ENCODE measurements at places on chromosomes 2 and 18.

DNA sequence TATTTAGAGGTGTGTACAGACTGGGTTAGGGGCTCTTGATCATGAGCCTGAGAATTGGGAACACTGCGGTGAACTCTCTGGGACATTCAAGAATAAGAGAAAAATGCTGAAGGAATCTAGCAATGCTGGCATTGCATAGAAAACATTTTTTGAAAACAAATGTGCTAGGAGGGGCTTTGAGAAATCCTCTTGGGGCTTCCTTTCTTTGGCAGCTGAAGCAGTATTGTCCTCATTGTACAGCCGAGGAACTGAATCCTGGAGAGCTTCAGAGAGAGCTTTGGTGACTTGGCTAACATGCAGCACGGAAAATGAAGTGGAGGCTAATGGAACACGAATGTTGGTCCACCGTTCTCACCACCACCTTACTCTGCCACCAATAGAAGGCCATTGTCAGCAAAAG, 107.3 kb upstream of the EFEMP1 start:
- no peak for DNase-seq

DNA sequence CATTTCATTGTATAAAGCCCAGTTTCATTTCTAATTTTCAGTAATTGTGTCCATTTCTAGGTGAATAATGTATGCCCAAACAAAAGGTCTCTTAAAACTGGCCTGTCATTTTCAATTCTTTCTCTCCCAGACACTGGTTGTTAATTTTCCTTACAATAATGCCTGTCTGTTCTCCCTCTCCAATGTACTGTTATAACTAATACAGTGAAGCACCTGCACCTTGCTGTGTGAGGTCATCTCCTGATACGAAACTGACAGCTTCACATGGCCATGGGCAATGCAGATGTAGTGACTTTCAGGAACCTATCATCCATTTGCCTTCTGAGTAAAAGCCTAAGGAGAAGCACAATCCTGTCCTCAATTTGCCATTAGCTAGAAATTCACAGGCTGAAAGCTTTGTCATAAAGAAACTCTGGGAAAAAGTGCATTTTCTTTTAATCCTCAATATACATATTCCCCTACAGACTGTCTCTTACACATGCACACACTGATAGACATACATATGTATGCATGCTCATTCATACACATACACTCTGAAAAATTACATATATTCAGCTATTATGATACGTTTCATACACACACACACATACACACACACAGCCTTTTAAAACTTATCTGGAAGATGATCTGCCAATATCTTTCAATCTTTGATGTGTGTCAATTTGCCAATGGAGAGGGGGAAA, 1030.3 kb downstream of the TDRD15 start:
- DNase-seq: no peak

GRCh38 chr2:219844401-219845091, 217.1 kb downstream of the SLC4A3 start:
- DNase-seq: no peak

- no peak for DNase-seq
Measured at GRCh38 chr2:1756456-1756855, 12.1 kb upstream of the PXDN start.

- DNase-seq: no peak
Measured at GRCh38 chr2:239471011-239471792, 70.4 kb upstream of the HDAC4 start.

GRCh38 chr2:231905026-231905425, 21.2 kb downstream of the NPPC start:
- DNase-seq: no peak

DNA sequence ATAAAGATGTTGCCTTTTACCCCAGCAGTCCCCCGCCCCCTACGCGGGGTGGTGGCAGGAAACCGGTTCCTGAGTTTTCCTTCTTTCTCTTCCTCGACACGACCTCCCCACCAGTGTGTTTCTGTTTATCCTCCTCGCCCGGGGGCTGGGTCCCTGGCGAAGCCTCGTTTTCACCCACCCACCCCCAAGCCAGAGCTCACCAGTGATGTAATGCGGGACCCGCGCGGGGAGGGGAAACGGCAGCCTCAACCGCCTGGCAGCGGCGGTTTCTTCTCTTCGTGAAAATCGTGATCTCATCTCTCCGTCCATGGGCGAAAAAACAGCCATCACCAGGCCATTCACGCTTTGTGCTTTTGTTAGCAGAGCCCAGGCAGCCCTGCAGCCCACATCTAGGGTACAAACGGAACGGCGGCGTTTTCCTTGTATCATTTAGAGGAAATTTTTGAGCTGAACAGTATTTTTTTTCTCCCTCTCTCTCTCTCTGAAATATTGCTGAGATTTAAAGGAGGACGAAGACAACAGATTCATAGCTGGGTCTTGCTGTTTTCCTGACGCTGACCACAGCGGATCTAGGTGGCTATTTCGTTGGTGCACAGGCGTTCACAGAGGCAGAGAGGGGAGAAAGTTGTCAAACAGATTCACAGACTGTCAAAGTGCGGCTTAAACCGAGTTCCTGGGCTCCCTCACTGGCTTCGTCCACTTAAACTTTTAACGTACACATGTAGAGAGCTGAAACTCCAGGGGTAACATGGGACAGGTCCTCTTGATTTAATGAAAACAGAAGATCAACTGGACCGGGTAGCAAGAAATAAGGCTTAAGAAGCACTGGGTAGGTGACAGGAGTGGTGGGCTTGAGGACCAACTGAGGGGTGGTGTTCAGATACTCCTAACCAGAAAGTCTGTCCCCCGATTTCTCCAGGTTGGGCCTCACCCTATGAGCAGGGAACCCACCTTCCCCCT, 21.9 kb upstream of the PAX3 start:
- DNase-seq: no peak

DNA sequence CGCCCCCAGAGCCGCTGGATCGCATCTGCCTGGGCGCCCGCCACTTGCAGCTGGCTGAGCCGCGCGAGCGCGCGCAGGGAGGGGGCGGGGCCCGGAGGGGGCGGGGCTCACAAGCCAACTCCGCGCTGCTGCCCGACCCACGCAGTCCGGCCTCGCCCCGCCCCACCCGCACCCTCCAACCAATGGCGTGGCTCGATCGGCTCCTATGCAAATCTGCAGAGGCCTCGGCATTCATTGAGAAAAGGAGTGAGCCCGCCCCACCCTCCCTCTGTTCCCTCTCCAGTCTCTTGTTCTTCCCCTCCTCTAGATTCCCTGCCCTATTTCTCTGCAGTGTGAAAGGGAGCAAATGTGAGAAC, at the start of gene ALK:
ALK (minus strand) TSS at position 27 of the 356 bp plus-strand sequence. CDS start 927 bp downstream, outside the sequence.
- peak; percentile 16 for DNase-seq

GRCh38 chr2:95206096-95206495, 1.2 kb upstream of the ZNF892 start:
- DNase-seq: no peak

- no peak for DNase-seq
Measured at GRCh38 chr2:45715601-45716379, 64.3 kb downstream of the PRKCE start.

DNA sequence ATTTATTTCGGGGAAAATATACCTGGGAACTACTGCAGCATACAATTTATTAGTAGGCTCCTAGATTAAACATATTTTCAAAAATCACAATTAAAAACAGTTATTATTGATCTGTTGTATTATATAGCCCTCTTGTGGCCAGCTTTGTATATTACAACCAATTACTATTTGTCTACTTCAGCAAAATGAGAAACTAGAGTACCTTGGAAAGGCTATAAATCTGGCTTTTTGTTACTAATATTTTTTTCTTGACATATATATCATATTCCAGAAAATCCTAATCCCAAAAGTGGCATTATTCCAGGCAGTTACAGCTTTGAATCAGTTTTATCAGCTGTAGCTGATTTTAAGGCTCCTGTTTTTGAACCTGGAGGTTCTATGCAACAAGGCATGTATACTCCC, 101.2 kb downstream of the UBR3 start:
- peak; percentile 19 for DNase-seq

DNA sequence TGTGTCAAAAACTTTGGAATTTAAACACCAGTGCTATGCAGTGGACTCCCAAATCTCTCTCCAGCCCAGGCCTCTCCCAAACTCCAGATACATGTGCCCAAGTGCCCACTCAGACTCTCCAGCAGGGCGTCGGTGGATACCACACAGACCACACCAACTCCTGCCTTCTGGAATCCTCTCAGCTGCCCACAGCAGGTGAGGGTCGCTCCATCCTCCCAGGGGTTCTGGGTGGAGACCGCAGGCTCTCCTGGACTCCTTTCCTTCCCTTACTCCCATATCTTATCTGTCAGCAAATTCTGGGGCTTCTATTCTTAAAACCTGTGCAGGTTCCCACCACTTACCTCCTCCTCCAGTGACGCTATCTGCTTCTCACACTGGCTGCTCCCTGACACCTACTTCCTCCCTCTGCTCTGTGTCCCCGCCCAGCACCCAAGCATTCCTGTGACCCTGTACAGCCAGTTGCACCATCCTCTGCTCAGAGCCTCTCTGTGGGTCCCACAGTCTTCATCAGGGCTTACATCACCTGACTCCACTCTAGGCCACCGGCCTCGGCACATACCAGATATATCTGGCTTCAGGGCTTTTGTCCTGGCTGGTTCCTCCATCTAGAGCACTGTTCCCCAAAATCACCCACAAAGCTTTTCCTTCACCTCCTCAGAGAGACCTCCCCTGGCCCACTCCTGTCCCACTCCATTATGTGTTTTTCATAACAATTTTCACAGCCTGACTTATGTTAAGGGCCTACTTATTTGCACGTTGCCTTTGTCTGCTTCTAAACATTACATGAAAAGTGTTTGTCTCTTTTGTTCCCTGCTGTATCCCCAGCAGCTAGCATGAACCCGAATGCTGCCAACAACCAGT, 2.6 kb upstream of the IMP4 start:
- DNase-seq: no peak

DNA sequence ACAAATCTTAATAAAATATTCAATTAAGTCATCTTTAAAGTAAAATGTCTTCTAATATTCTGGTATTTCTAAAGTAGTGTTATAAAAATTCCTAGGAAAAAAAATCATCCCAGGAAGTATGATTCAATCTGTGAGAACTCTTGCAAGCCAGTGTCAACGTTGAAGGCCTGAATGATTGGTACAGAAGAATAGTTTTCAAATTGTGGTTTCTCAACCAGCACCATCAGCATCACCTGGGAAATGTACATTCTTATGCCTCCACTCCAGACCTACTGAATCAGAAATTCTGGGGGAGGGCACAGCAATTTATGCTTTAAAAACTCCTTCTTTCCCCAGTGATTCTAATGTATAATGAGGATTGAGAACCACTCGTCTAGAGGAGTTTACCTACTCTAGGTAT, 62.3 kb upstream of the C2orf15 start:
- DNase-seq: no peak

DNA sequence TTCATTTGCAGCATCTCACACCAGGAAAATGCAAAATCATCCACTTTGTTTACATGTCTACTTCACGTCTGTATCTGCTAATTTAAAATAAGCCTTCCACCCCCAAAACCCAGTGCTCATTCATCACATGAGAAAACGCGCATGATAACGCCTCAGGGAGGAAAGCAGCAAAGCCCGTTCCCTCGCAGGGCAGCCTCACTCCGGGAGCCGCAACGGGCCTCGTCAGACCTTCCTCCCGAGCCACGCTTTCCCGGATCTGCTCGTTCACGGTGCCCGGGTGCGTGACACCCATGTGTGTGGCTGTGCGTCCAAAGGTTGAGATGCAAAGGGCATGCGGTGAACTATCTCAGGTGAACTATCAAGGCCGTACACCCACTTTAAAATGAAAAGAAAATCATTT, 59.8 kb downstream of the NDUFA10 start:
- no peak for DNase-seq

All from CD4-positive, alpha-beta T cell treated with Interleukin-6 at 100 ng/mL for 8 hours (primary cell).